ENCODE measurements at places on chromosomes 11 and 22. TPM values are rescaled to one million over a fixed set of nuclear protein-coding genes. Genes with fewer than 3 reads are reported as not detected.
A peak's percentile ranks its signal among the peaks of the same experiment; 100 is the strongest.

ATM gene
- 84.3 TPM for total RNA-seq

OR6T1 gene
- not detected for total RNA-seq

C11orf21 gene
- total RNA-seq = 49.2 TPM

SLC7A4 gene
- total RNA-seq = 0.53 TPM

PGA4 gene
- not detected for total RNA-seq

SLC25A45 gene
- 25.1 TPM for total RNA-seq

SMIM35 gene
- total RNA-seq = 4.0 TPM

IL10RA gene
- 260 TPM for total RNA-seq

UBQLN3 gene
- total RNA-seq = not detected

DNA sequence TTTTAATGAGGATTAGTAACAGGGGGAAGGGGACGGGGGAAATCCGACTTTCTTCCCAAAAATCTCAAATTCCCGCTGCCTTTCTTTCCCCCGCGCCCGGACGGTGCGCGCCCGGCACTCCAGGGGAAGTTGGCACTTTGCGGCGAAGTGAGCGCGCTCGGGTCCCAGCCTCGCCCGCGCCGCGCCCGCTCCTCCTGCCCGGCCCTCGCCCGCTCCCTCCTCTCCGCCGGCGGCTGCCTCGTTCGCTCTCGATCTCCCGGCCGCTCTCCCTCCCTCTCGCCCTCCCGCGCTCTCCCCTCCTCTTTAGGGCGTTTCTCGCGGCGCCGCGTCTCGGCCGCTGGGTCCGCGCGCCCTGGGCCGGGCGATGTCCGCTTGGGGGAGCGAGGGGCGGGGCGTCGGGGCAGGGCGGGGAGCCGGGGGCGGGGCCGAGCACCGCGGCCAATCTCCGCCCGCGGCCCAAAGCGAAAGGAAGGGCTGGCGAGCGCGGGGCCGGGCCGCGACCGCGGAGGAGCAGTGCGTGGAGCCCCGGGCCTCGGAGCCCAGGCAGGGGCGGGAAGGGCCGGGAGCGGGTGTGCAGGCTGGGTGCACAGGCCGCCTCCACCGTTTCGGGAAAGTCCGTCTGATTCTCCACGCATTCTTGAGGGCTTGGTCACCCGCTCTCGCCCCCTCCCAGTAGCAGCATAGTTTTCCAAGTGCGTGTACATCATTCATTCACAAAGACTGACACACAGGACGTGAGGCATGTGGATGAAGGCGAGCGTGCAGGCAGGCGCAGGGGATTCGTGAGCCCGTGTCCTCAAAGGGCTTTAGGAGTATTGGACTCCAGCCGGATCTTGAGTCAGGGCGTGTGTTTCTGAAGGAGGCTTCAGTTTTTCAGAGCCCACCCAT lies 65.1 kb downstream of the ETS1 start:
- DNase-seq = peak; percentile 95

- DNase-seq = no peak
Observed at GRCh38 chr22:39931251-39931650, 28.9 kb upstream of the TMA7B start.

DNA sequence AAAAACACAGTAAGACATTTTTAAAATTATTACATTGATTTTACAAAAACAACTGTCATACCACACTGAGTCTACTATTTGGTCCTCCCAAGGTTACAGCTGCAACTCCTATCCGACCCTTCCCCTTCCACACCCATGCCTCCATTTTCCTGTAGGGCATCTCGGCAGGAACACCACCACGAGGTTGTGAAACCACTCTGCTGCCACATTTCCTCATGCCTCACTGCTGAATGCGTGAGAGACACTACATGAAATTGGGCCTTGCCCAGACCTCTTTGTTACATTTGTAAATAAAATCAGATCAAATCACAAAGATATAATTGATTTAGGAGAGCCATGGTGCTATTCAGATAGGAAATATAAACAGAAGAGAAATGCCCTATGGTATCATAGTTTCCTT lies 2.0 kb downstream of the ARHGAP32 start:
- DNase-seq = no peak

DNA sequence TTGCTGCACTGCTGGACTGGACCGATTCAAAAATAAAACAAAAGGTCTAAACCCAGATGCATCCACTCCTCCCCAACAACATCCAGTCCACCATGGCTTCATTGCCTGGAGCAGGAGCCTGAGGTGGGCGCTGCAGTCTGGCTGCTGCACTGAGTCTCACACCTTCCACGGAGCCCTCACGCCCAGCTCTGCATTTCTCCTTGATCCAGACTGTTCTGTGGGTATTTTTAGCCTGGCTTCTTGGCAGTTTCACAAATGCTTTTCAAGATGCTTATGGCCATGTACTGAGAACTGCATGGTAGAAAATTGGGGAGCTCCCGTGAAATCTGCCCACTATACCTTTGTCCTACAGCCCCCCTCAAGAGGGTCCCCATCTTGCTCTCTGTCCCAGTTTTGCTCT lies 53.3 kb upstream of the JAM3 start:
- no peak for DNase-seq

DNA sequence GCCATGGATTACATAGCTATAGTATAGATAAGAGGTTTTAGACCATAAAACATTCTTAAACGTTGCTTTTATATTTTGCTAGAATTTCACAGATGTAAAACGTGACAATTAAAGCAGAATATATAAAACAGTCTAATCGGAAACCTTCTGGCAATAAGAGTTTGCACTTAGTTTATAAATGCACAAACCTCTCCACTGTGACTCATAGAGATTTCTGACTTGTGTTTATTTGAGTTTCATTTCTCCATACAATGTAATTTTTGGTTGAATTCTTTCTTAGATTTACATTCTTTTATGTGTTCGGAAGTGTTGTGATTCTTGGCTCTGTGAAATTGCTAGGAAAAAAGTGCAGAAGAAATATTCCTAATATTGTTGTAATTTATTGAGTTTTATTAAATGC lies 288.7 kb upstream of the CTSC start:
- no peak for DNase-seq

DNA sequence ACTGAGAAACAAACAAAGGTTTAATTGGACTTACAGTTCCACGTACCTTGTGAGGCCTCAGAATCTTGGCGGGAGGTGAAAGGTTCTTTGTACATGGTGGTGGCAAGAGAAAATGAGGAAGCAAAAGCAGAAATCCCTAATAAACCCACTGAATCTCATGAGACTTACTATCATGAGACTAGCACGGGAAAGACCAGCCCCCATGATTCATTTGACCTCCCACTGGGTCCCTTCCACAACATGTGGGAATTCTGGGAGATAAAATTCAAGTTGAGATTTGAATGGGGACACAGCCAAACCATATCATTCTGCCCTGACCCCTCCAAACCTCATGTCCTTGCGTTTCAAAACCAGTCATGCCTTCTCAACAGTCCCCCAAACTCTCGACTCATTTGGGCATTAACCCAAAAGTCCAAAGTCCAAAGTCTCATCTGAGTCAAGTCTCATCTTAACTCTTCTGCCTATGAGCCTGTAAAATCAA lies 617.4 kb downstream of the CNTN5 start:
- no peak for DNase-seq

DNA sequence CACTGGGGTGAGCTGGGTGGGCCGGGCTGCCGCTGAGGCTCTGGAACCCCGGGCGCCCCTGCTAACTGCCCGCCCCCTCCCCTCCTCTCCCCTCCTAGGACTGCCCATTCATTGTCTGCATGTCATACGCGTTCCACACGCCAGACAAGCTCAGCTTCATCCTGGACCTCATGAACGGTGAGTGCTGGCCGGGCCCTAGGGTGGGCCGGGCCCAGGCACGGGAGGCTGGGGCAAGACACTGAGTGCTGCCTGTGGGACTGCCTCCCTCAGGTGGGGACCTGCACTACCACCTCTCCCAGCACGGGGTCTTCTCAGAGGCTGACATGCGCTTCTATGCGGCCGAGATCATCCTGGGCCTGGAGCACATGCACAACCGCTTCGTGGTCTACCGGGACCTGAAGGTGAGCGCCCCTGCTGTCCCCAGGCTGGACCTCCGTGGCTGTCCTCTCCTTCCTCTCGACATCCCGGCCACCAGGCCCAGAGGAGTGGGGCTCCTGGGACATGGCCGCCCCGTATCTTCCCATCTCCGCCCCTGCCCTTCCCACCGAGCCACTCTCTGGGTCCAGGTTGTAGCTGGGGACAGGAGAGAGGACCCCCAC lies 7.5 kb upstream of the ANKRD13D start:
- no peak for DNase-seq

DNA sequence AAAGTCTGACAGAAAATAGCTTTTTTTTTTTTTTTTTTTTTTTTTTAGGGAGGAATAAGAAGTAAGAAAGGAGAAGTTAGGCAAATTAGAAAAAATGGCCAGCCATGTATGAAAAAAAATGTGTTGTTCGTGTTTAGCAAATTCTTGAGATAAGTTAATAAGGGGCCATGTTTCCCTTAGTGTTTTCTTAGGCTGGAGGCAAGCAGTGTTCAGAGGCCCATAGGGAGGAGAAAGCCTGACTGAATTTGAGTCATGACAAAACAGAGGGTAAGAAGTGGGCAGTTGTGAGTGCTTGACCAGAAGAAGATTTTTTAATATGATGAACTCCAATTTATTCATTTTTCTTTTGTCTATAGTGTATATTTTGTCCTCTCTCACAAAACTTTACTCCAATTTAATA lies 766.4 kb downstream of the FAM181B start:
- no peak for DNase-seq

DNA sequence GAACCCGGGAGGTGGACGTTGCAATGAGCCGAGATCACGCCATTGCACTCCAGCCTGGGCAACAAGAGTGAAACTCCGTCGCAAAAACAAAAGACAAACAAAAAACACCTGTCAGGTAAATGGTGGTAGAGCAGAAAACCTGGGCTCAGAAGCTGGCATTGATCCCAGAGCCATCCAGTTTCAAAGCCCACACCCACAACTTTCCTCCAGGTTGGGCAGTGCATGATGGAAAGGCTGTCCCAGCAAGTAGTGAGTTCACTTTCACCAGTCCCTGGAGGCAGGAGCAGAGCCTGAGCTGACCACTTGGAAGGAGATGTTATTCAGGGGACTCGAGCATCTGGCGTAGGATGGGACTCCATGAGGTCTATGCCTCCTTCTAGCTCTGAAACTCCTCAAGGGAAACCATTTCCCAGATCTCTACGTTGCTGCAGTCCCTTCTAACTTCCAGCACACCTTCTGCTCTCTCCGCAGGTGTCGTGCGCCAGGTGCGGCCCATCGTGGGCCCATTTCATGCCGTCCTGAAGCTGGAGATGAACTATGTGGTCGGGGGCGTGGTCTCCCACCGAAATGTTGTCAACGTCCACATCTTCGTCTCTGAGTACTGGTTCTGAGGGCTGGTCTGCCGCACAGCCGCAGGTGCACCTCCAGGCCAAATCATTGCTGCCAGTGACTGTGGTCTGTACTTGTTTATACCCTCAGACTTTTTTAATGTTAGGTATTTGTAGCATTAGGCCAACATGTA lies 71.6 kb upstream of the ATXN10 start:
- no peak for DNase-seq

DNA sequence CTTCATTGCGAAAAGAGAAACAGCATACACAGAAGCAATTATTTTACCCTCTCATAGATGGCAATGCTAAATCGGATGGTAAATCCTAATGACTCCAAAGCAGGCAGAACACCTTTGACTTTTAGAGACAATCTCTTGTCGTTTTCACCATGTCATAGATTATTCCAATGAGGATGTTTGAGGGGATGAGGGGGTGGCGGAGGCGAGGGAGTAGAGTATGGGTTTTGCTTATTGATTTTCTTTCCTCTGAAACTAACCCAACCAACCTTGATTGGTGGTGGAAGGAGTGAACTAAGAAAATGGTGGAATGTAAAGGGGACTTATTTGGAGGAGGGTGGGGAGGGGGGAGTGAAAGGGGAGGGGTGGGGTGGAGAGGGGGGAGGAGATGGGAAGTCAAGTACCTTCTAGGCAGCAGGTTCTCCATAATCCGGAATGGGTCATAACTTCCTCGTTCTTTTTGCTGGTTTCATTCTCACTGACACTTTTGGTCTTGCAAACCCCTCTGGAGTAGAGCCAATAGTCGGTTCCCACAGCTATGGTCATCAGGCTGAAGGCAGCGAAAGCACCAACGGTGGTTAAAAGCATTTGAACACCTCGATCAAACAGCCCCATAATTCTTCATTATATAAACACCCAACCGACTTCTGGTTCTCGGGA lies 1.5 kb downstream of the CACNG2 start:
- no peak for DNase-seq

DNA sequence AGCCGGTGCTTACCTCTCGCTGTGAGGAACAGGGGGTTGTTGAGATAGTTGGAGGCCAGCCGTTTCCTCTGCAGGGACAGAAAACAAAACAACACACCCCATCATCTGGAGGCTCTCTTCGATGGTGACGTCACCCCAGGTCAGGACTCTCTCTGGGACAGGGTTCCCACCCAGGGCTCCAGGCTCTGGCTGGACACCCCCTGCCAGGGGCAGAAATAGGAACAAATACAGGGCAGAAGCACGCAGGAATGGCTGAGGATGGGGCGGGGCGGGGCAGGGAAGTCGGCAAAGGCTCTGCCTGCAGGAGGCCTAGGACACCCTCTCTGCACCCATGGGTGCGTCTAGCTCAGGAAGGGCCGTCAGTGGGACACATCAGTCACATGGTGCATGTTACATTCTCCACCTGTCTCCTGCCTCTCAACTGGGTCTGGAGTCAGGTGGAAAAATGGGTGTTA lies 118.5 kb downstream of the PHF21B start:
- no peak for DNase-seq

DNA sequence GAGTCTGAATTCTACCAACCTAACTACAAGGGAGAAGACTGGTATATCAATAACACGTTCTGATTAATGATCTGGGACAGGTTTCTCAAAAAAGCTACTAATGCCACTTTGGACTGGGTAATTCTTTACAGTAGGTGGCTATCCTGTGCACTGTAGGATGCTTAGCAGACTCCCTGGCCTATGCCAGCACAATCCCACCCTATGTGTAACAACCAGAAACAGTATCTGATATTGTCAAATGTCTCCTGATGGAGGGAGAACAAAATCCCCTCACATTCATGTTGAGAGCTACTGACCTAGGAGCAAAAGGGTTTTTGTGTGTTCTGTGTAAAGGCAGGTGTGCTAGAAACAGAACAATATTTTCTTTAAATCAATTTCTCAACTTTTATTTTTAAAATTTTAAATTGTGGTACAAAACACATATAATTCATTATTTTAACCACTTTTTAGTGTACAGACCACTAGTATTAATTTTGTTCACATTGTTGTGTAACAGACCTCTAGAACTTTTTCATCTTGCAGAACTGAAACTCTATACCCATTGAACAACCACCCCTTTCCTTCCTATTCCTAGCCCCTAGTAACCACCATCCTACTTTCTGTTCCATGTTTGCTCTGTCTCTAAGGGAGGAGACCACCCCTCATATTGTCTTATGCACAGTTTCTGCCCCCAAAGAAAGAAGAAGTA lies 2.1 kb upstream of the MS4A6A start:
- DNase-seq = no peak

All from activated CD8-positive, alpha-beta memory T cell treated with anti-CD3 and anti-CD28 coated beads, Interleukin-2, amount 10 ng/mL, durations not matched to agents 7 days and 5 days (primary cell).